Mesendoderm (in vitro differentiated cells): ENCODE measurements at places on chromosomes 7 and 10.

GRCh38 chr10:48254750-48255512, 19.6 kb downstream of the FRMPD2 start:
- DNase-seq: no peak

- DNase-seq: no peak
These were observed 115.3 kb downstream of the SGMS1 start for GRCh38 chr10:50508315-50509051.

- DNase-seq: no peak
These were observed 186.8 kb upstream of the TMEM229A start for GRCh38 chr7:124219681-124220080.

- DNase-seq: peak; percentile 66
These were observed 89.8 kb upstream of the LRRTM3 start for GRCh38 chr10:66836057-66836456.

GRCh38 chr7:112940314-112940732, 146.3 kb downstream of the GPR85 start:
- DNase-seq: peak; percentile 96

GRCh38 chr10:61110188-61110844, 166.3 kb upstream of the RHOBTB1 start:
- no peak for DNase-seq

GRCh38 chr10:30459283-30459682, 25.3 kb downstream of the MAP3K8 start:
- no peak for DNase-seq

DNA sequence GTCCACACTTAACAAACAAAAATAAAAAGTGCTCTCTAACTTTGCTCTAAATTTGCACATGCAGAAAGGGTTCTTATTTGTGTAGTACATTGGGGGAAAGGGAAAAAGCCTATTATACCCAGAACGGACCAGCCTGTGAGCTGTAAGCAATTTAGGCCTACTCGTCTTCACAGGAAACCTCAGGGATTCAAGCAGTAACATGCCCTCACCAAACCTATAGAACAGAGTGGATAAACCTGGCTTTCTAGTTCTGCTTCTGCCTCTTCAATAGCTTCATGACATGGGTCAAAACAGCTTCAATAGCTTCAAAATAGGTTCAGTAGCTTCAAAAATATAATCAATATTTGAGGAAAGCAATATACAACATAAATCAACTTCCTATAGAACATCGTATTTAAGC, 163.7 kb downstream of the ARL4A start:
- DNase-seq: no peak

GRCh38 chr7:41244246-41244645, 458.6 kb downstream of the INHBA start:
- peak; percentile 27 for DNase-seq

GRCh38 chr7:157690833-157691585, 354.2 kb downstream of the DNAJB6 start:
- DNase-seq: peak; percentile 94

GRCh38 chr10:71395621-71396020, 1.1 kb upstream of the CDH23 start:
- peak; percentile 38 for DNase-seq

DNA sequence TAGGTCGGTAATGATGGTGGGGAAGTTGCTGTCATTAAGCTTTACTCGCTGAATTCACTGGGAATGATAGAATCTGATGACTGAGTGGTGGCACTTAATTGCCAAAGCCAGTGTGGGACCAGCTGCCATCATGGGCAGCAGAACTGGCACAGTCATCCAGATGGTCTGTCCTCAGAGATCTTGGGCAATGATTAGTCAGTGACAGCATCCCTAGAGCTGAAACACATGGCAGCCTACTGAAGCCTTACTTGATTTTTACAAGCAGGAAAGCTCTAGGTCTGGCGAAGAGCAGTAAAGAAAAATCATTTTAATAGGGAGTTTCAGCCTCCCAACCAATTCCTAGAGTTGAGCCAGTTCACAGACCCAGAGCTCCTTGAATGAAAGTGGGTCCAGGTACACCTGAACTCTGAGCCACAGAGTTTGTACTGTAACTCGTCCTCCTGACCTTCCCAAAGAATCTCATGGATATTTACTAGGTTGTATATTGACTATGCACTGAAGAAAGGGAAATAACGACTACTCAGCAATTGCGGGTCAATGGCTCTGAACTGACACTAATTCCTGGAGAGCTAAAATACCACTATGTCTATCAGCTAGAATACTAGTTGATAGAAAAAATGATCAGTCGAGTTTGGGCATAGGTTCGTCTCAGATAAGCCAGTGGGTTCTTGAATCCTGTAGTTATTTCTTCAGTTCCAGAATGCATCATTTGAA, 4.4 kb upstream of the ASB13 start:
- DNase-seq: no peak

GRCh38 chr7:214410-215212, 22.2 kb downstream of the FAM20C start:
- no peak for DNase-seq

DNA sequence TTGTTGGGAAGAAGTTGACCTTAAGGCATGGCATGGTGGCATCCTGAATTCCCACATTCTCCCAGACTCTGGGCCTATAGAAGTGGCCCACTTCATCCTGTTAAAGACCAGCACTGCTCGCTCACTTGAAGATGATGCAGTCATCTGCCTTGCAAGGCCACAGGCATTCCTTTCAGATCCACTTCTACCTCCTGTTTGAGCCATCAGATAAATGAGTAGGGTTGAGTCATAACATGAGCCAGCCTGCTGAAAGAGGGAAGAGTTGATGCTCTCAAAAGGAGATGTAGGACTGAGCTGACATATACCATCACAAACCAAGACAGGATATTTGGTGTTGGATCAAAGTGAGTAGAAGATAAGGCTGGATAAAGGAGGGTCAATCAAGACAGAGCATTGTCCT, 1.5 kb upstream of the EBLN1 start:
- peak; percentile 22 for DNase-seq

DNA sequence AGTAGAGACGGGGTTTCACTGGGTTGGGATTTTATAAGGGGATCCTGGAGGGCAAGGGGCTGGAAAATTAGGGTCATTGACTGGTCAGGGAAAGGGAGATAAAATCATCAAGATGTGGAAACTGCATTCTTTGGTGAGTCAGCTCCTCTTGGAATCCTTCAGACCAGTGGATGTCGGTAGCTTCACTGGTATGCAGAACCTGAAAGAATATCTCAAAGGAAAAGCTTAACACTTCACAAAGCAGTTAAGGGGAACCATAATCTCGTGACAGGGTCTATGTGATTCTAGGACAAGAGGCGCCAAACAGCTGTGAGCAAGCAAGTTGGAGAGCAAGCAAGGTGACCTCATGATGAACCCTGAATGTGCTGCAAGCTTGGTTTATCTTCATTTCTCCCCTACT, 634.7 kb upstream of the AUTS2 start:
- DNase-seq: peak; percentile 90
